ENCODE measurements at places on chromosomes 4 and X.

GRCh38 chr4:16573206-16573605, 325.2 kb downstream of the LDB2 start:
- DNase-seq, result no peak

GRCh38 chr4:76600447-76600846, 165.4 kb downstream of the SHROOM3 start:
- no peak for DNase-seq

GRCh38 chr4:1996866-1997611, 11.7 kb downstream of the NELFA start:
- no peak for DNase-seq

- no peak for DNase-seq
These were observed 138.5 kb downstream of the COL4A6 start for GRCh38 chrX:108299704-108300103.

GRCh38 chr4:2716236-2716635, 39.9 kb downstream of the TNIP2 start:
- no peak for DNase-seq

- DNase-seq, result no peak
These were observed 21.0 kb upstream of the ADD1 start for GRCh38 chr4:2822461-2823300.

DNA sequence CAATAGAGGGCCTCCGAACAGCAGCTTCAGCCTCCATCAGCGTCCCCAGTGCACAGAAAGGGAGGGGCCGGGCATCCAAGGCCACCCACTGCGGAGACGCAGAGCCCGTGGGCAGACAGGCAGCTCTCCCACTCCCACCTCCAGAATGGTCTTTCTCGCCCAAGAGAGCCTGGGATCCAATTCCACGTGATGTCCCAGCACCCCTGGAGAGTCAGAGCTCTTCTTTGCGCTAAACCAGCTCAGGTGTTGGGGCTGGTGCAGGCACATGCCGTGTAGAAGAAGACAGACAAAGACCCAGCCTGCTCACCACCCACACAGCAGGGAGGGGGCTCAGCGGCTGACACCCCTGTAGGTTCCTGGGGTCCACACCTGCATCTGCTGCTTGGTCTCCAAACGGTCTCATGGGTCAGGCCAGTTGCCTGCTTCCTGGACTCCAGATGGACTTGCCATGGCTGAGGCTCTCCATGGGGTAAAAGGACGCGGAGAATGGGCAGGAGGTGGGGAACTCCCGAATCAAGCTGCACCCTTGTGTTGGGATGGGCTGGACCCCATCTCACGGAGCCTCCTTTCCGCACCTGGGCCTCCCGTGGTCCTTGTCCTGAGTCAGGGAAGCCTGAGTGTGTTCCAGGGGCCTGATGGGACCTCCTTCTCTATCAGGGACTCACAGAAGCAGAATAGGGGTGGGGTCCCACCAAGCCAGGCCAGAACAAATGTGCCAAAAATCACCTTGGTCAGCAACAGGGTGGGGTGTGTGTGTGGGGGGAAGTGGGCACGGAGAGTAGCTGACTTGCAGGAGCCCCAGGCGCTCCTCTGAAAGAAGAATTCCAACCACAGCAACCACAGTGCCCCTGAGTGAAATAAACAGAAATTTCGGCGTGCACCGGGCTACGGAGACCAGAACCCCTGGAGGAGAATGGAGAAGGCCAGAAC, 11.6 kb upstream of the ASMTL start:
- no peak for DNase-seq

DNA sequence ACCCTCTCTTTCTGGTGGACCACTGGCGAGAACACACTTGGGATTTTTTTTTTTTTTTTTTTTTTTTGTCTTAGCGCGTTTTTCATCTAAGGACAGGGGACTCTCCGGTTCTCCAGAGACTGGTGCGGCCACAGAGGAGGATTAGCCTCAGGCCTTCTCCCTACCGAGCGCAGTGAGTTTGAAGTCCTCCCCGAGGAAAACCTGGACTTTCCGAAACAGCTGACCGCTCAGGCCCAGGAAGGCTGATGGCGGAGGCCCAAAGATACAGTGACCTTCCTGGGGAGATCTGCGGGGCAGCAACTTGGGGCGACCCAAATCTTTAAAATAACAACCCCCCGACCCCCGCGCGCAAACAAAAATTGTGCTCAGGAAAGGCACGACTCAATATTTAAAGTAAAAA, 9.2 kb downstream of the NKX3-2 start:
- DNase-seq, result no peak

DNA sequence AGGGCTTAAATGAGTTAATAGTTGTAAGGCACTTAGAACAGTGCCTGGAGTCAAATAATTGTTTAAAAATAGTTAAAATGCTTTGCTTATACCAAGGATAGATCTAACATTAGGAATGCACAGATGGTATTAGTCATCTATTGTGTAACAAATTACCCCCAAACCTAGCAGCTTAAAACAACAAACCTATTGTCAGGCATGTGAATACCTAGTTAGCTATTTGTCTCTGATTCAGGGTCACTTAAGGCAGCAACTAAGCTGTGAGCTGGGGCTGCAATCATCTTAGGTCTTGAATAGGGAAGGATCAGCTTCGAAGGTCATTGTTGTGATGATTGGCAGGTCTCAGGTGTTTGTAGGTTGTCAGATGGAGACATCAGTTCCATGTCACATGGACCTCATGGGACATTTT, 42.4 kb upstream of the AGA start:
- DNase-seq, result no peak

DNA sequence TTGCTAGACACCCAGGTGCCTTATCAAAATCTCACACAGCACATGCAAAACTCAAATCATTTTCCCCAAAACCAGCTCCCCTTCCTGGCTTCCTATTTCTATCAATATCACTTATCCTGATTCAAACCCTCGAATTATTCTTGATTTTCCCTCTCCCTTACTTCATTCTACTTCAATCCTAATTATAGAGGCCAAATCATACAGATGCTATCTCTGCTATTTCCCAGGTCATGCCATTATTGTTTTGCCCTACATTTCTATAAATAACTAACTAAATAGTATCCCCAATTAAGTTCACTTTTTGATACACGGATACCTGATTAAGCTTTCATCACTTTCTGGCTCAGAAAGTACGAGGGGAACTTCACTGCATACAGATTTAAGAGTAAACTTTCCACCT, 62.4 kb downstream of the FBXL5 start:
- no peak for DNase-seq

- no peak for DNase-seq
These were observed 60.7 kb upstream of the BLTP1 start for GRCh38 chr4:122091397-122091796.

GRCh38 chr4:7426525-7427171, 8.1 kb downstream of the PSAPL1 start:
- DNase-seq, result no peak

GRCh38 chr4:79357365-79357764, 31.5 kb upstream of the NAA11 start:
- DNase-seq, result no peak

DNA sequence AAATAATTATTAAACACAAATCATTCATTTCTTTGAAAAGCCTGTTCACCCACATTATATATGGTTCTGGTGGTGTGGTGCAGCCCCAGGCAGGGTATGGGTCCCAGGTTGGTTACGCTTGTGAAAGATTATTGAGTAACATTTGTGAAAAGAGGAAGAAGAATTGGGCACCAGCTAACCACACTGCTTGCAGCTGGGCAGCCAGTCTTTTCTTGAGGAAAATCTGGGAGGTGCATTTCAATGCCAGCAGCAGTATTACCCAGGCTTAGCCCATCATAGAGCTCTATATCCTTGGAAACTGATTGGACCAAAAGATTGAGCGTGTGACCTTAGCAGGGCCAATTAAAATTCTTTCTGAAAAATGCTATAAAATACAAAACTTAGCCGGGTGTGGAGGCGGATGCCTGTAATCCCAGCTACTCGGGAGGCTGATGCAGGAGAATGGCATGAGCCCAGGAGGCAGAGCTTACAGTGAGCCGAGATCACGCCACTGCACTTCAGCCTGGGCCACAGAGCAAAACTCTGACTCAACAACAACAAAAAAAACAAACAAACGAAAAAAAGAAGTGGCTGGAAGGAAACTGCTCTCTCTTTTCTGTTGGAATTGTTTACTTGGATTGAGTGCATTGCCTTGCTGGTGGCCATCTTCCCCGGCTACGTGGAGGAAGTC, 9.7 kb upstream of the PLAC8 start:
- no peak for DNase-seq

GRCh38 chr4:133152831-133153481, 3.9 kb downstream of the PCDH10 start:
- no peak for DNase-seq

All from activated CD4-positive, alpha-beta T cell treated with anti-CD3 and anti-CD28 coated beads for 24 hours (primary cell).